ENCODE measurements at places on chromosomes 16 and 17.

GRCh38 chr16:88927010-88927409 is 50.0 kb downstream of the CBFA2T3 start:
- DNase-seq, result no peak

DNA sequence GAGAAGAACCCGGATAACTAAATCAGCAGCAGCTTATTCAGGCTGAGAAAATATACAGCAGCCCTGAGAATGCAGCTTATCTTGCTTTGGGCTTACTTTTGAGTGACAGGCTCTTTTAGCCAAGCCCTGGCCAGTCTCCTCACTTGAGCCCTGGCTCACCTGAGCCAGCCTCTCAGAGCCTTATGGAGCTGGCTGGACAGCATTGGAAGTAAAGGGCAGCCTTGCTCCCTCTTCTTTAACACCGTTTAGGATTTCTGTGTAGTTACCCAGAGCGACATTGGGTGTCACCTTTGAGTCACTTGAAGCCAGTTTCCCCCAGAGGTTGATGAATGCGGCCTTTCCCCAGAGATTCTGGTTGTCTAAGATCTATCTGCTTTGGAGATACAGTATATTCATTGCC is 7.7 kb upstream of the NPIPB2 start:
- DNase-seq, result no peak

- DNase-seq, result no peak
Observed at GRCh38 chr17:9140550-9141424, 119.5 kb downstream of the NTN1 start.

DNA sequence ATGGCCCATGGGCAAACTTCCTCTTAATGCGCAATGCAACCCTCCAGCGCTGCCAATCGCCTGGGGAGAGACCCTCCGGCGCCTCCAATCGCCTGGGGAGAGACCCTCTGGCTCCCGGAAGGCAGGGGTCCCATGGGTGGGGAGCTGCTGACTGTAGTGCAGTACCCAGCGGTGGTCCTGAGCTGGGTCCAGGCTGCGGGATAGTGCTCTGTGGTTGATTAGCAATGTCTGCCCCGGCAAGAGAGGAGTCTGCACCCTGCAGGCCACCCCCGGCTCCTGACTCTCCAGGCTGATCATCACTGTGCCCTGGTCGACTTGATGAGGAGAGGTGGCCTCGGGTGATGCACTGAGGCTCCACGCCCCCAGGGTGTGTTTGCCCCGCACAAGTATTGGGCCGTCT is 44.6 kb upstream of the ZNF469 start:
- no peak for DNase-seq

GRCh38 chr17:43406676-43407645 is 8.2 kb downstream of the ARL4D start:
- no peak for DNase-seq

GRCh38 chr17:34499576-34499975 is 79.8 kb upstream of the TMEM132E start:
- DNase-seq, result no peak

GRCh38 chr16:48262631-48263030 is 15.3 kb upstream of the ABCC11 start:
- no peak for DNase-seq

GRCh38 chr17:45357364-45357997 is 40.7 kb upstream of the MAP3K14 start:
- no peak for DNase-seq

- no peak for DNase-seq
Observed at GRCh38 chr16:10093576-10093975, 88.7 kb downstream of the GRIN2A start.

- DNase-seq, result no peak
Observed at GRCh38 chr17:71055128-71055527, 885.8 kb downstream of the KCNJ2 start.

GRCh38 chr16:28212532-28212873 is 738 bp upstream of the XPO6 start:
- no peak for DNase-seq

- no peak for DNase-seq
Observed at GRCh38 chr16:79211586-79211985, 389.0 kb downstream of the MAF start.

- no peak for DNase-seq
Observed at GRCh38 chr16:57941016-57941664, 29.8 kb downstream of the CNGB1 start.

GRCh38 chr17:27496437-27496943 is 40.2 kb downstream of the KSR1 start:
- DNase-seq, result no peak

GRCh38 chr17:78486946-78487680 is 90.1 kb downstream of the DNAH17 start:
- no peak for DNase-seq

GRCh38 chr17:39351508-39351907 is 49.9 kb downstream of the FBXL20 start:
- DNase-seq, result no peak

DNA sequence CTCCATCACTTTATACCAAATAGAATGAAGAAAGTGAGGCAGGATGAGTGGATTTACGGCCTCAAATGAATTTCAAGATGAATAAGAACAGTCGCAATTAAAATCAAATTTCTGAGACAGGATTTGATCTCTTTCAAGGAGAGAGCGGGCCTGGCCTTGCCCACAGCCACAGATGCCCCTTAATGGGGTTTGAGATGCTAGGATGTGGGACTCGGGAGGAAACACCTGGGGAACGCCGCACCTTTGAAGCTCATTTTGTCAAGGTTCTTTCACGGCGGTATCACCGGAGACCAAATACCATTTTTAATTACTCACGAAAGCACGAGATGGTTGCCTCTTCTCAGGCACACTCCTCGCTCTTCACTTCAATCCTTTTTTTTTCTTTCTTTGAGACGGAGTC is 178.1 kb upstream of the SDK2 start:
- DNase-seq, result no peak

DNA sequence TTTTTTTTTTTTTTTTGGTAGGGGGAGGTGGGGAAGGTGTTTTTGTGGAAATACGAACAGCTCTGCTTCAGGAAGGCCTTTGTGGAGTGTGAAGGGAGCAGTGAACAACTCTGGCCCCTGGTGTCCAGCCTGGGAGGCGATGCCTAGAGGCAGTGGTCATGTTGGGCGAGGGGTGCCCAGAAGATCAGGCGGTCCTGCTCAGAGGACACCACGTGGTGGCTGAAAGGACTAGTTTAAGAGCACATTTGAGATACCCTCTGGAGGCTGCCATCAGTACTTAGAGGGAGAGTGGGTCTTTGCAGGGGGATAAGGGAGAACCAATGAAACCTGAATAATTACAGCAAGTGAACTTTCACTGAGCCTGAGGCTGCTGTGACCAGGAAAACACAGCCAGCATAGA is 40.1 kb upstream of the RHOT1 start:
- DNase-seq, result no peak

GRCh38 chr17:4576729-4577322 is 7.5 kb upstream of the SMTNL2 start:
- DNase-seq, result no peak

GRCh38 chr17:34358631-34359030 is 2.4 kb downstream of the CCL13 start:
- DNase-seq, result no peak

DNA sequence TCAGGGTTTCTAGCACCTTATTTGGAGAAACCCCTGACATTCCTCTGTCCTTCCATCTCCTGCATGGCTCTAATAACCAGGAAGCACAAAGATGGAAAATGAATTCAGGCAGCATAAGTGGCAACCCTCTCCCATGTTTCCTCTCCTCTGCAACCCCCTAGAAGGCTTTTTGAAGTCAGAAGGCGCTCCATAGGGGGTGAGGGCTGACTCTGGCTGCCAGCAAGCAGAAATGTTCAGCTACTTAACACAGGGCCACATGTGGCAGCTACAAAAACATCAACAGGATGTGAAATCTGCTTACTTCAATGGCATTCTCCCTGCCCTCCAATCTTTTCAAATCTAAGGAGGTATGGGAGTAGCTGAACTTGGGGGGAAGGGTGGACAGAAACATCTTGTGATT is 55.2 kb upstream of the IRX5 start:
- no peak for DNase-seq

- no peak for DNase-seq
Observed at GRCh38 chr16:86466696-86467406, 43.5 kb upstream of the FOXF1 start.

DNA sequence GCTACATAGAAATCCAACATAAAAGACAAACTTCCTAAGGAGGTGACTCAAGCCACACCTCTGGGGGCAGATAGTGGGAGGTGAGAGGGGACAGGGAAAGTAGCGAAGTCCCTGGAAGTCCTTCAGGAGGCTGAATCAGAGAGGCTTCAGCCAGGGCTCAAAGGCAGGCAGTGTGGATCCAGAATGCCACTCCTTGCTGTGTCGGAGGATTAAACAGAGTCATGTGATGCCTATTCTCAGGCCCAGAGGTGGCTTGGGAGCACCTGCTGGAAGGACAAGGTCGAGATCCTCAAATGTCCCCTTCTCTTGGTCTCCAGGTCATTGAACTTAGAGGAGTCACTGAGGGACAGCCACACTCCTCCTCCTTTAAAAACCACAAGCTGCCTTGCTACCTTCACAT is 391.1 kb downstream of the SOX9 start:
- no peak for DNase-seq

GRCh38 chr17:279776-280175 is 72.8 kb downstream of the RPH3AL start:
- DNase-seq, result no peak

GRCh38 chr17:18025241-18025944 is 13.6 kb downstream of the ATPAF2 start:
- no peak for DNase-seq

All from activated gamma-delta T cell treated with anti-CD3 and anti-CD28 coated beads, Interleukin-2, amount 50 U/mL, for 16 hours (primary cell).